ENCODE measurements at places on chromosomes 5 and 9.

DNA sequence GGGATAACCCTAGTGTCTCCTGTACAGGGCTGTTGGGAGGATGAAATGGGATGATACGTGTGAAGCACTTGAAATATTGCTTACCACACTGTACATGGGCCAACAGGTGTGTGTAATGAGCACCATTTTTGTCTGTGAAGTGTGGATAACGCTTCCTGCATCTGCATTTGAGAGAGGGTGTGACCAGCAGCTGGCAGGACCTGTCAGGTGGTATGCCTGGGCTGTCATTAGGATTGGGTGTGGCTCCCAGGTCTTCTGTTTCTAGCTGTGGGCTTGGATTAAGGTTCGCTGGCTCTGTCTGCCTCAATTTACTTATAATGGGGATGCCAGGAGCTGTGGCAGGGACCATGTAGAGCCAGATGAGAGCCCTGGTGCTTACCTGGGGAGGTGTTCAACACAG is 74.4 kb downstream of the PRRT1B start:
- no peak for DNase-seq

- no peak for DNase-seq
Measured at GRCh38 chr9:134562146-134562849, 79.3 kb upstream of the COL5A1 start.

- DNase-seq: no peak
Measured at GRCh38 chr9:98372077-98372836, 116.8 kb upstream of the TBC1D2 start.

GRCh38 chr5:64344501-64344900 is 161.3 kb upstream of the RGS7BP start:
- no peak for DNase-seq
